ENCODE measurements at places on chromosomes 5 and 9.

- DNase-seq, result no peak
Measured at GRCh38 chr9:87255431-87256155, 242.1 kb upstream of the DAPK1 start.

DNA sequence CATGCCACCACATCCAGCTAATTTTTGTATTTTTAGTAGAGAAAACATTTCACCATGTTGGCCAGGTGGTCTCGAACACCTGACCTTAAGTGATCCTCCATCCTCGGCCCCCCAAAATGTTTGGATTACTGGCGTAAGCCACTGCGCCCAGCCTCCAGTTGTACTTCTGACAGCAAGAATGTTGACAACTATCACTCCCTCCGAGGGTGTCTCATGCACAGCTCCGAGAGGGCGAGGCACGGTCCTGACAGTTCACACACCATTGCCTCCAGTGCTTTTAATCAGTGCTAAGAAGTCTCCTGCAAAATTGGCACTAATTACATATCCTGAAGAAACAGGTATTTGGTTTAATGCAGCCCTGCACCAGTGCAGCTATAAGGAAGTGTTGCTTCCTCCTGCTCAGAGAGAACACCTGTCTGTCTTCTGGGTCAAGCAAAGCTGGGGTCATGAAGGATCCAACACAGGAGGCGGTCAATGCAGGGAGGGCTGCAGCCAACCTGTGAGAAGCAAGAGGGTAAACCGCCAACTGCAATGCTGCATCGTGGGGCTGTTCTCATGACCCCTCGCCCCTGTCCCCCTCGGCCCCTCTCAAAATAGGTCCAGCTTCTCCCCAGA lies 184.0 kb downstream of the MED10 start:
- no peak for DNase-seq

DNA sequence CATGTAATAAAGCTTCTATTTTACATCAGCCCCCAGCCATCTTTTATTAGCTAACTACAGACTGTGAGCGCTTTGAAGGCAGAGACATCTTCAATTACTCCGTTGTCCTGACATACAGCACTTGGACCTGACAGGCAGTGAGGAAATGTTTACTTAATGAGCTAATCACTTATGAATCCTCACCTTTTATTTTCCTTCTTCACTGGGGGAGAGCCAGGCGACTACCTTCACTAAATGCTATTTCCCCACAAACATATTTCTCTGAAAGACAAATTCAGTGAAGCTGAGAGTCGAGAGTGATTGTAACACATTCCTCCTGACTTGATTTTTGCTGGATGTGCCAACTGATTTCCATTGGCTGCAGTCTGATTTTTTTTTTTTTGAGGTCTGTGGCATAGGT lies 192.1 kb upstream of the CLINT1 start:
- no peak for DNase-seq

DNA sequence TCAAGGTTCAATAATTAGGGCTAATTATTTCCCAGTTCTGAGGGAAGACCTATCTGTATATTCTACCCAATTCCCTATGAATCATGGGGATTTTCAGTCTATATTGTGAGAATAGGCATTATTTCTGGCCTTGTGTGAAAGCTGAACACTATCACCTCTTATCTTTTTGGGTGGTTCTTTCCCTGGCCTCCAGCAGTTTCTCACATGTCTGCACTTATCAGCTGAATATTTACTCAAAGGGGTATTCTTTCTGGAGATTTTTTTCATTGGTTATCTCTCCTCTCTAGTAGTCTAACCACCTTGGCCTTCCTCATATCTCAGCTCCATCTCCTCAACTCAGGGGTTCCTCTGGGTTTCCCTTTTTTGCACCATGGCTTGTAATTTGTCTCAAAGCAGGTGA lies 64.9 kb upstream of the LIFR start:
- no peak for DNase-seq

- DNase-seq, result peak; percentile 71
Measured at GRCh38 chr5:149776361-149777305, 46.5 kb downstream of the PPARGC1B start.

DNA sequence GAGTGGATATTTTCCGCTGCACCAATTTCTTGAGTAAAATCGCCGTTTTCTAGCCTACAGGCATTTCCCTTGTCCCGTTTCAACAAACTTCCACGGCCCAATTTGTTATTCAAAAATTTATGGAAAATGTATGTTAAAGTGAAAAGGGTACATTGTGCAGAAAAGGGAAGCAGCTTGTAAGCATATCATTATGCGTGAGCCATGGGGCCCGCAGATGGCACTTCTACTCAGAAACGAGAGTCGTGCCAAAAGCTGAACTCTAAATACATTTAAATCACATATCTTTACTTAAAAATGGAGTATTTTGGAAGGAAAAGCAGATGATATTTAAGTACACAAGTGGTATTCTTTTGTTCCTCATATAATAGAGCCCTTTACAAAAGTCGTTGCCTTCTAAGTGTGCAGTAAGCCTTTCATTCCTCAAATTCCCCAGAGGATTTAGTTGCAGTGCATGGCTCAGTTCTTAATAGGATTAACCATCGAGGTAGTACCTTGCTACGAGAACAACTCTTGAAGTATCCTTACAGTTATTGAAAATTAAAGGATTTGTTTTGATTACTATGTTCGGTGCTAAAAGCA lies 1227.2 kb upstream of the WWC1 start:
- no peak for DNase-seq

- DNase-seq, result no peak
Measured at GRCh38 chr9:115039516-115040120, 78.3 kb downstream of the TNC start.

DNA sequence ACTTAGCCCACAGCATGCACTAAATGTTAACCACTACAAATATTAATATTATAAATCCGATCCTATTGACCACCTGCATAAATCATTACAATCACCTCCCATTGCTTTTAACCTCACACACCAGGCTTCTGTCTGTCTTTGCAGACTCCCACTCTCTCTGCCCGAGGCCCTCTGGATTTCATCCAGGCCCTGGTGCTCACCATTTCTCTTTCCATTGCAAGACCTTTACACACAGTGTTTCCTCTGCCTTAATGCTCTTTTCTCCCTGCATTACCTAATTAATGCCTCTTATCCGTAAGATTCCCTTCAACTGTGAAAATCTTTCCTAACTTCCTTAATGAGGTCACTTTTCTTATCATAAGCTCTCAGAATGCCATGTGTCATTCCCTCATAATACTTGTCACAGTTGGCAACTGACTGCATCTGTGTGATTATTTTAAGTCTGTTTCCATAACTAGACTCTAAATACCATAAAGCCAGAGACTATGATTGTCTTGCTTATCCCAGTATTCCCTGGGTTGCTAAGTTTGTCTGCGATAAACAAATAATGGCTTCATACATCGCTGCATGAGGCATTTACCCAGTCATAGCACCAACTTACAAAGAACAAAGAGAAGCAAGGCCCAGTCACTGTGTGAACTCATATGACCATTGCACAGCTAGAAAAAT lies 155.1 kb downstream of the CCDC192 start:
- DNase-seq, result no peak

- no peak for DNase-seq
Measured at GRCh38 chr9:21479152-21479702, 2.9 kb downstream of the IFNE start.

DNA sequence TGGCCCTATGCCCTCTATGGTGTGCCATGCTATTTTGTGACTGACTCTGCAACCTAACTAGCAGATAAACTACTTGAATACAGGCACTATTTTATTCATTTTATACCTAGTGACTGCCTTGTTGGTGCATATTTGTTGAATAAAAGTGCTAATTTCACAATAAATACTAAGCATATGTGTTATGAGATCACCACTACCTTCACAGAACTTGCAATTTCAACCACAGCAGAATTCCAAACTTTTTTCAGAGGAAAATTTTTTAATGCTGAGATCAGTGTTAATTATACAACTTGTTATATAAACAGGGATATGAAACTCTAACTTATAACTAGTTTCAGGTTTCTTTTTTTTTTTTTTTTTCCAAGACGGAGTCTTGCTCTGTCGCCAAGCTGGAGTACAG lies 94.8 kb downstream of the NR3C1 start:
- DNase-seq, result no peak

All from mucosa of gallbladder (tissue), 1 donor.